ENCODE measurements at places on chromosomes 6 and 20.

DNA sequence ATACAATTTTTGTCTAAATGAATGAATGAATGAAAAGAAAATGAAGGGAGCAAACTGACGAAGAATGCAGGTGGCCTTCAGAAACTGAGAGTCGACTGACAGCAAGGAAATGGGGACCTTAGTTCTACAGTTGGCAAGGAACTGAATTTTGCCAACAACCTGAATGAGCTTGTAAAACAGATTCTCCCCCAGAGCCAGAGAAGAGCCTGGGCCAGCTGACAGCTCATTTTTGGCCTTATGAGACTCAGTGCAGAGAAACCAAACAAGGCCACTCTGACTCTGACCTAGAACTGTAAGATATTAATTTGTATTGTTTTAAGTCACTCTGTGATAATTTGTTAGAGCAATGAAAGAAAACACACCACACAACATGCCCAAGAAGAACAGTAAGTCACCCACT is 21.8 kb downstream of the MAN1A1 start:
- no peak for DNase-seq

GRCh38 chr6:3594201-3594600 is 137.4 kb upstream of the SLC22A23 start:
- no peak for DNase-seq

DNA sequence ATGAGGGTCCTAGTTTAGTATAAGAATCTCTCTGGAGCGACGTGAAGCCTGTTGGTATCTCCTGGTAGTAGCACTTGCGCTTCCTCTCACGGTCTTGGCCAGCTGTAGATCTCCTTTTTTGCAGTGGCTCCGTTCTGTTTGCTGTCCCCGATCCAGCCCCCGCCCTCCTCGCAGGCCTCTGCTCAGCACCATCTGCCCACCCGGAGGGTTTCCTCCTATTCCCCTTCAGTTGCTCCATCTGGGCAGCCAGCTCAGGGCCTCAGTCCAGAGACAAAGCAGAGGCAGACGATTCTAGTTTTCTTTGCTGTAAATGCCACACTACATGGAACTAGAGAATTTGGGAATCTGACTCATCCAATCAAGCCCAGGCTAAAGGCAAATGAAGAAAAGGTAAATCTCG is 126.6 kb downstream of the TIAM2 start:
- DNase-seq, result no peak

GRCh38 chr6:25363427-25363826 is 84.3 kb downstream of the CARMIL1 start:
- DNase-seq, result no peak

DNA sequence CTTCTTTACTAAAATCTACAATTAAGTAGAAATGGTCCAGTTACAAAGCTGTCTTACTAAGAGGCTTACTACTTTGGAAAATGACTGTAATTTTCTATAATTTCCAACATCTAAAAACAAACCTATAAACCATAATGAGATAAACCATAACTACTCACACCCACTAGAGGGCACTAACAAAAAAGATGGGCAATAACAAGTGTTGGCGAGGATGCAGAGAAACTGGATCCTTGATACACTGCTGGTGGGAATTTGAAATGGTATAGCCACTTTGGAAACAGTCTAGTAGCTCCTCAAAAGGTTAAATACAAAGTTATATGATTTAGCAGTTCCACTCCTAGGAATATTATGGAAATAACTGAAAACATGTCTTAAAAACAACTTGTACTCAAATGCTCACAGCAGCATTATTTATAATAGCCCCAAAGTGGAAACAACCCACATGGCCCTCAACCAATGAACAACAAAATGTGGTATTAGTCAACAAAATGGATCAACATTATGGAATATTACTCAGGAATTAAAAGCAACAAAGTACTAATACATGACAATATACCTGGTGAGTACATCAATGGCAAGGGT is 50.6 kb downstream of the GJA10 start:
- no peak for DNase-seq

GRCh38 chr20:19885939-19886660 is 128.0 kb downstream of the RIN2 start:
- DNase-seq, result no peak

Data from activated T-helper 1 cell treated with anti-CD3 and anti-CD28 coated beads, Interleukin-2, amount 50 U/mL, for 16 hours (primary cell).